ENCODE measurements at places on chromosomes 3 and 15.

DNA sequence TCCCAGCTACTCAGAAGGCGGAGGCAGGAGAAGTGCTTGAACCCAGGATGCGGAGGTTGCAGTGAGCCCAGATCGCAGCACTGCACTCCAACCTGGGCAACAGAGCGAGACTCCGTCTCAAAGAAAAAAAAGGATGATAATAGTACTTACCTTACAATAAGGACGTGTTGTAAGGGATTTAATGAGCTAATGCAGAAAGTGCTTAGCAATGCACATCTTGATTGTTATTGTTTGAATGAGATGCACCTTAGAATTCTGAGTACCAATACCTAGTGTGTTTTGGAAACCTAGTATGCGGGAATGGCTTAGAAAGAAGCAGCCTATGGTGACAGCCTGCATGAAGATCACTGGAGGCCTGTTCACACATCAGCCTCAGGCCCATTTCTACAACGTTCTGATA lies 19.5 kb downstream of the SNUPN start:
- no peak for DNase-seq

- DNase-seq: no peak
These were observed 124.5 kb upstream of the PLXNA1 start for GRCh38 chr3:126858401-126858800.

DNA sequence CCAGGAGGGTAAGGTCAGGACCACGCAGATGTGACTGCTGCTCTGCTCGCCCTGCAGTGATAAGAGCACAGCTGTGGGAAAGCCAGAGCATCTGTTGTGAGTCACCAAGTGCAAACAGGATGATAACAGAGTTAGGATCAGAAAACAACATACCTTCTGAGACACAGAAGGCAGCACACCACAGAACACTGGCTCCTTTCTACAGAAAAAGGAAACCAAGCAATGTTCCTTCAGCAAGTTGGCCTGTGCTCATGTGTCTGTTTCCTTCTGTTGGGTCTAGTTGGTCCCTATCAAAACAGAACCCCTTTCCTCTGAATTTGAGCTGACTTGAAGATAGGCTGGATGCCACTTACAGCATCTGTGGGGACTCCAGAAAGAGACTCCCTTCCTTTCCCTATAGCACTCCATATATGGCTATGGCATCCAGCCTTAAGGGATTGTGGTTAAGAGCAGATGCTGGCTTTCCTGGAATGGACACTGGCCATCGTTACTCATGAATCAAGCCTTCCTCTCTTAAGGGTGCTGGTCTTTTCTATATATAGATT lies 440.7 kb upstream of the THBS1 start:
- no peak for DNase-seq

- no peak for DNase-seq
These were observed 45.9 kb downstream of the SLC12A8 start for GRCh38 chr3:125166599-125167136.

DNA sequence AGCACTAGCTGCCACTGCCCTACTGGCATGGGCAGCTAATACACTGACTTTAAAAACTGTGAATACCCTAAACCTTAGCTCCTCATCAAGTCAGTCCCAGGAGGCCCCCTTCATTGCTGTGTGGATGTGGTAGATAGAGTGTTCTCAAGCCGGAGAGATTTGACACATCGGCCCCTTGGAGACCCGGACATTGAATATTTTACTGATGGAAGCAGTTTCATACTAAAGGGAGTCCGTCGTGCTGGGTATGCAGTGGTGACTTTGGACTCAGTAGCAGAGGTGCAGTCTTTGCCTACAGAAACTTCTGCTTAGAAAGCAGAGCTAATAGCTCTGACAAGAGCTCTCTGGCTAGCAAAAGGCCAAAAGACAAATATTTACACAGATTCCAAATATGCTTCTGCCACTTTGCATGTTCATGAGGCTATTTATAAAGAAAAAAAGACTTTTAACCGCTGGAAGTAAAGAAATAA lies 17.5 kb downstream of the CCR4 start:
- no peak for DNase-seq

- no peak for DNase-seq
These were observed 5.8 kb downstream of the NLGN1 start for GRCh38 chr3:173403376-173403775.

GRCh38 chr3:49495023-49495422 lies 25.0 kb downstream of the DAG1 start:
- DNase-seq: no peak

- DNase-seq: no peak
These were observed 8.5 kb downstream of the MBNL1 start for GRCh38 chr3:152277198-152277597.

DNA sequence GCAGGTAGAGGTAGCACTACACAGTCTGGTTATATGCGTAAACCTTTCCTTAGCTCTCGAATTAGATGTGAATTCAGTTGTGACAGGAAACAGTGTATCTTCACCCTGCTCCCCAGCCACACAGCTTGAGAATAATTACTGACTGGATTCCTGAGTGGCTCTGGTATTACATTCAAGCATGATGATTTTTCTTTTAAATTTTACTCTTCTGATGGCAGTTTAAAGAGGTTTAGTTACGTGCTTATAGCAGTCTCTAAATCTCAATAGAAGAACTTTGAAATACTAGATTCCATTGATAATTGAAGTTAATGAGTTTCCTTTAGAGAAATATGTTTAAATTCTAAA lies 98.8 kb downstream of the FNDC3B start:
- no peak for DNase-seq

- no peak for DNase-seq
These were observed 102.9 kb downstream of the SEMA6D start for GRCh38 chr15:47820057-47820746.

DNA sequence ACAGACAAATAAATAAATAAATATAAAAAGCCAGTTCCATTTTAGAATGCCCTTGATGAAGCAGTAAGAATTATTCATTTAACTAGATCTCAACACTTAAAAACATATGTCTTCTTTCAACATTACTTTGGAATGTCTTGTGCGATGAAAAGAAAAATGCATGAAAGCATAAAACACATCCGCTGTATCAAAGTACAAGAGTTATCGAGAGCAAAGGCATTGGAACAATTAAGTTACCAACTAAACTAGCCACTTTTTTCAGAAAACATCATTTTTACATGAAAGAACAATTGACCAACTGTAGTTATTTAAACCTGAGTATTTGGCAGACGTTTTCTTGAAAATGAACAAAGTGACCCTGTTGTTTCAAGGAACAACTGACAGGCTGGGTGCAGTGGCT lies 27.5 kb upstream of the ACAN start:
- no peak for DNase-seq

GRCh38 chr3:73080216-73080966 lies 18.9 kb downstream of the EBLN2 start:
- no peak for DNase-seq

- no peak for DNase-seq
These were observed 167.1 kb downstream of the P3H2 start for GRCh38 chr3:189953551-189953950.

GRCh38 chr3:21722768-21723167 lies 28.2 kb downstream of the ZNF385D start:
- no peak for DNase-seq

- DNase-seq: no peak
These were observed 50.0 kb downstream of the ABCC5 start for GRCh38 chr3:183967693-183968092.

DNA sequence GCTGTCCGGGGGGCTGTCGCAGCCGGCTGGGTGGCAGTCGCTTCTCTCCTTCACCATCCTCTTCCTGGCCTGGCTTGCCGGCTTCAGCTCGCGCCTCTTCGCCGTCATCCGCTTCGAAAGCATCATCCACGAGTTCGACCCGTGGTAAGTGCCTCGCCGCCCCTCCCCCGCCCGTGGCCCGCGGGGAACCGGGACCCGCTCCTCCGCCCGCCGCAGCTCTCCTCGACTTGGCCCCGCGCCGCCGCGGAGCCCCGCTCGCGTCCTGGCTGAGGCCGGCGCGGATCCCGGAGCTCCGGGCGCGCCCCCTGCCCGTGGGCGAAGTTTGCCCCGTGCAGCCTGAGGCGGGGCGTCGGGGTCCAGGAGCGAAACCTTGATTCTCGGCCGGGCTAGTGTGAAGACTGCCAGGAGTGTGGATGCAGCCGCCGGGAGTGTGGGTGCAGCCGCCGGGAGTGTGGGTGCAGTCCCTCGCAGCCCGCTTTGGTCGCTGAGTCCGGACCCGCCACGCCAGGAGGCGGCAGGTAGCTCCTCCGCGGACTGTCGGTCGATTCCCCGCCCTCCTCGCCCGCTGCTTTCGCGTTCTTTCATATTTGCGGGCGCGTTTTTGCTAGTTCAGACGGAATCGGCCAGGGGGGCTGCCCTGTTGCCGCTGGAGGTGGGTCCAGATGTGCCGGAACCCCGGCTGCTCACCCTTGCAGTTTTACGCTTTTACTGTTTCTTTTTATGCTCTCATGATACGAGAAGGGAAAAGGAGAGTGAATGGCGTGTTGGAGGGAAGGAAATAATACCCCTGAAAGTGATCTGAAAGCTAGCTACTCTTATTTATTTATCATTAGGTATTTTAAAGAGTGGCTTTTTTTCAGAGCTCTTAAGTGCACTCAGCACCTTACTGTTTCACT lies 692 bp downstream of the STT3B start:
- no peak for DNase-seq

GRCh38 chr3:38738630-38739395 lies 77.2 kb downstream of the SCN10A start:
- no peak for DNase-seq

DNA sequence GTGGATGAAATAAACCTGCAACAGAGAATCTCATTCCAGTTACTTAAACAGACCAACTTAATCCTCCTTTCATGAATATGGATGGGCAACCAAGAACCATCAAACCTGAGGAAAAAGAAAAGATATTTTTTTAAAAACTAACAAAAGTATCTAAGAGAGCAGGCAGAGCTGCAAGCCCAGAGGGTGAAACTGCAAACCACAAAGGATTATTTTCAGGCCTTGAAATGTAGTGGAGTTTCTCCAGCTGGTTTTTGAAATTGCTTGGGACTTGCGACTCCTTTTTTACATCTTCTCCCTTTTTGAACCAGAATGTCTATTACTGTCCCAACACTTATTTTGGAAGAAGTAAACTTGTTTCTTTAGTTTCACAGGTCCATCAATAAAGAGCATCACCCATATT lies 87.4 kb downstream of the STAG1 start:
- no peak for DNase-seq

GRCh38 chr3:184679056-184679816 lies 32.6 kb downstream of the MAGEF1 start:
- DNase-seq: no peak

DNA sequence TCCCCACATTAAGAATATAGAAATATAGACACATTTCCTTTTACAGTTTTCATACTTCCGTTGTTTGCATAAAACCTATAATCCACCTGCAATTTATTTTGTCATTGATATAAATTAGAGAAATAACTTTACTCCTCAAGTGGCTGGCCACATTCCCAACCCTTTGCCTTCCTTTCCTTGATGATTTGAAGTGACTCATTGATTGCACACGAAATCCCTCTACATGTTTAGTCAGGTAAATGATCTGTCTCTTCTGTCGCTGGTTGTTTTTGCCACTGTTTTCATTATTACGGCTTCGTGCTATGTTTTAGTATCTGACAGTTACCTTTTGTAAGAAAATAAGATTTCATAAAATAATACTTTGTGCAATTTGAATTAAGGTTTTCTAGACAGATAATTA lies 272.2 kb upstream of the NR2E3 start:
- DNase-seq: no peak

- DNase-seq: no peak
These were observed 872.9 kb downstream of the NAALADL2 start for GRCh38 chr3:175732017-175732416.

DNA sequence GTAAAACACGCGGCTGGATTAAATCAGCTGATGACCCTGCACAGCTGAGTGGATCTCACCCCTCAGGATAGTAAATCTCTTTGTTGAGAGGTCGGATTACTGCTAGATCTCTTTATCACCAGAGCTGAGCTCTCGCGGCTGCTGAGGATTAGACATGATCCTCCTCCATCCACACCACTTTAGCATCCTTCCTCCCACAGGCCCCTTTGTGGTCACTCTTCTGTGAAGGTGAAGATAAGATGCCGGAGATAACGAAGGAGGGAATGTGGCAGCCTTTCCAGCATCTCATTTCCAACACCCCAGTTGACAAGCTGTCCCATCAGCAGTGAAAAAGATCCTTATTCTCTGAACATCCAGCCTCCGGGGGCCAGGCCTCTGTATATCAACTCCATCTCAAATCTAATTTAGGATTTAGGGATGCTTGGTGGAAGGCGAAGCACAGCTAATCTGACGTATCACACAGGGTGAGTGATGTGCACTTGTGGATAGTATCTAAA lies 47.5 kb upstream of the SELENOK start:
- DNase-seq: no peak

DNA sequence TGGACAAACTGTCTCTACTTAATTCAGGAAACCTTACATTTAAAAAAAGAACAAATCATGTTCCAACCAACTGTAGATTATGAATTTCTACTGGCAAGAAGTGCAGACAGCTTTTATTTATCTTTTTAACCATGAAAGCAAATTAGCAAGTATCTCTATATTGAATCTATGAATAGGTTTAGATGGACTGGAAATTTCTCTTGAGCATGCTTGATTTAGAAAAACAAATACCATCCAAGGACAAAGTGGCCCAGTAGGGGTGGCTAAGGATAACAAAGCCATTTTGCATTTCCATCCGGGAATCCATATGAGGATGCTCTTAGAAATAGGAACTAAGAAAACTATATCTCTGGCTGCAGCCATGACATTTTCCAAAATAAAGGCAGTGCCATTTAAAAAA lies 150.6 kb downstream of the KCNMB2 start:
- DNase-seq: no peak

GRCh38 chr3:2375376-2375775 lies 276.7 kb downstream of the CNTN4 start:
- DNase-seq: no peak

DNA sequence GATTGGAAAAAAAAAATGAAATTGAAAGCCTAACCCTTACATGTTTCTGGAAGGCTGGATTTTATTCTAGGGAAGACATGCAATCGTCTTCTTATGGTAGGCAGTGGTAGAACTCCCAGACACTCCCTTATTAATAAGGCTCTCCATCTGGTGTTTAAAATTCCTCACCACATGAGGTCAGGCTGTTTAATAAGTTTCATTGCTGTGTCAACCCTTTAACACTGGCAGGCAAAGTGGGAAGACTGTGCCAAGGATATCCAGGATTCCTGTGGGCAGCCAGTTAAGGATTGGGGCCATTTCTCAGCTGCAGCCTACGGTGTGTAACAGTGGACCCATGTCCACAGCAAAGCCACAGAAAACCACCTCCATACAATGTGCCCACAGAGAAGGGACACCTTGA lies 225.5 kb upstream of the CHRM5 start:
- peak; percentile 37 for DNase-seq

DNA sequence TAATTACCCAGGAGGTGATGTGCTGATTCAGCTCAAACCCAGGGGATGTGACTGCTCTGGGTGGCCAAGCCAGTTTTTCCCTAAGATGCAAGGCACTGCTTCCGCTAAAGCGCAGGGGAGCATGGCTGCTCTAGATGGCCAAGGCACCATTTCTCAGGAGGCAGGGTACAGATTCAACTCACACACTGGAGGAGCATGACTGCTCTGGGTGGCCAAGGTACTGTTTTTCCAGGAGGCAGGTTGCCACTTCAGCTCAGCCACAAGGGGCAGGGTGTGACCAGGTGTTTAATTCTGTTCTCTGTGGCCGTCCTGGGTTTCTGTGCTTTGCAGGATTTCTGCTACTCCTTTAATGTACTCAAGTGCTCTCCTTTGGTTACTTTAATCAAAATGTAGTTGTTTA lies 659.3 kb upstream of the ARRDC4 start:
- DNase-seq: no peak

- DNase-seq: no peak
These were observed 225.0 kb upstream of the P2RY1 start for GRCh38 chr3:152609891-152610290.

All from BJ (cell line).